Stimulated activated CD4-positive, alpha-beta T cell treated with anti-CD3 and anti-CD28 coated beads, Interleukin-1b, Interleukin-23, amount 100 ng/mL, for 4 hours (primary cell): ENCODE measurements at places on chromosomes 13 and 19.

GRCh38 chr19:33349319-33350289, 23.9 kb upstream of the CEBPG start:
- DNase-seq = no peak

- DNase-seq = no peak
Observed at GRCh38 chr19:47414469-47414868, 4.9 kb downstream of the MEIS3 start.

- DNase-seq = no peak
Observed at GRCh38 chr13:103012646-103013045, 53.6 kb downstream of the SLC10A2 start.

DNA sequence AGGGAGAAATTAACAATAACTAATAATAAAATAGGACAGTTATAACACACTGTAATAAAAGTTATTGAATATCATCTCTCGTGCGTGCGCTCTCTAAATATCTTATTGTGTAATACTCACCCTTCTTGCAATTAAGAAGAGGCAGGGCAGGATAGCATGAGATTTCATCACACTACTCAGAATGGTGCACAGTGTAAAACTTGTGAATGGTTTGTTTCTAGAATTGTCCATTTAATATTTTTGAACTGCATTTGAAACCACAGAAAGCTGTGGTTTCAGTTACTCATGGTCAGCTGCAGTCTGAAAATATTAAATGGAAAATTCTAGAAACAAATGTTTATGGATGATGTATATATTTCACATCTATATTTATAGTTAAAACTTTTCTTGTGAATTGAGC, 161.1 kb downstream of the DCT start:
- no peak for DNase-seq

GRCh38 chr13:60463787-60464186, 66.8 kb downstream of the TDRD3 start:
- DNase-seq = no peak

GRCh38 chr19:6020166-6020882, 42.4 kb upstream of the RANBP3 start:
- no peak for DNase-seq

- DNase-seq = no peak
Observed at GRCh38 chr19:43799502-43800142, 2.6 kb downstream of the LYPD5 start.

DNA sequence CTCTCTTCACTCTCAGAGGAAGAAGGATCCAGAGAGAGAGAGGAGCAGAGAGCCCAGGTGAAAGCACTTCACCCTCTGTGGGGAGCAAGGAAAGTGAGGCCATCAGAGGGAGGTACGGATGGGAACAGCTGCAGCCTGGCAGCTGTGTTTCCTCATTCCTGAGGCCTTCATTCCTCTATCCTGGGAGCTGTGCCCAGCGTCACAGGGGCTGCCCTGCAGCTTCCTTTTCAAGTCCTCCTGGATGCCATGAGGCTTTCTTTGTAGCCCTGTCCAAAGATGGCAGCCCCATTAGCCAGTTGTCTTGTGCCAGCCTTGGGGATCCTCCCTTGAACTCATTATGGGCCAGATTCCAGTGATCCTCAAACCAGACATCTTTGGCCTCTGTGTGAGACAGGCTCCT, 76.8 kb upstream of the PCDH8 start:
- no peak for DNase-seq

- DNase-seq = no peak
Observed at GRCh38 chr19:17751912-17752273, 616 bp downstream of the FCHO1 start.

GRCh38 chr19:49224879-49225278, 67.3 kb downstream of the TRPM4 start:
- DNase-seq = no peak

DNA sequence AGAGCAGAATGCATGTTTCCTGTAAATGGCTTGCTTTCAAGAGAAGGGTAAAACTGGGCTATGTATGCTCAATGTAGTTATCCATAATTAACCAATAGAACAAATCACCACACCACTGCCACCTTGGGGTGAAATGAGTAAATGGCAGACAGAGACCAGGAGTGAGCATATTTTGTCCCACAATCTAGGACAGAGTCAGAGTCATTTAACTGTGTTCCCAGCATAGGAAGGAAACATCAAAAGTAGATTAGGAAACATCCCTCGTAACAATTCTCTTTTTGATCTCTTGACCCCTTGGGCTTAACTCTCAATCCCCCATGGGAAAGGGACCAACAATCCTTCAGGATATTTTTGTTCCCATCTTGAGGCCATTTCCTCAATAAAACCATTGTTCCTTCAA, 224.8 kb downstream of the NHLRC3 start:
- DNase-seq = peak; percentile 11

- DNase-seq = no peak
Observed at GRCh38 chr19:15318241-15318691, 14.1 kb downstream of the BRD4 start.

DNA sequence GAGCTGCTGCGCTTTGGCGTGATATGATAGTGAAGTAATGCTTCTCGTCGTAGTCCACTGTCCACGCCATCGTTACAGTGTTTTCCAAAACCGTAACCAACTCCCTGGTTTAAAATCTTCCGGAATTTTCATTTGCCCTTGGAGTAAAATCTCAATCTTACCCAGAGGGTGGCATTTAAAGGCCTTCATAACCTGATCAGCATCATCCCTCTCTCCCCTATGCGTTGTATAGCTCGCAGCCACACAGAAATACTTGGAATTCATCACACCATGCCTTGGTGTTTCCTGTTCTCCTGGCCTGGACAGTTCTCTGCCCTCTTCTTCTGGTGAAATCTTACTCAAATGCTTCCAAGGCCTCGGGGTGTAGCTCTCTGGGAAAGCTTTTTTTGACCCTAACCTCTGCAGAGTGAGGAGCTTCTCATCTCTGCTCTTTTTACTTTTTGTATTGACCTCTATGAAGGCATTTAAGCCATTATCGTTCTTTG, 839 bp downstream of the MPHOSPH8 start:
- no peak for DNase-seq

- DNase-seq = no peak
Observed at GRCh38 chr19:49629659-49630058, 10.3 kb downstream of the RRAS start.

GRCh38 chr19:47002853-47003610, 16.6 kb upstream of the NPAS1 start:
- DNase-seq = no peak

DNA sequence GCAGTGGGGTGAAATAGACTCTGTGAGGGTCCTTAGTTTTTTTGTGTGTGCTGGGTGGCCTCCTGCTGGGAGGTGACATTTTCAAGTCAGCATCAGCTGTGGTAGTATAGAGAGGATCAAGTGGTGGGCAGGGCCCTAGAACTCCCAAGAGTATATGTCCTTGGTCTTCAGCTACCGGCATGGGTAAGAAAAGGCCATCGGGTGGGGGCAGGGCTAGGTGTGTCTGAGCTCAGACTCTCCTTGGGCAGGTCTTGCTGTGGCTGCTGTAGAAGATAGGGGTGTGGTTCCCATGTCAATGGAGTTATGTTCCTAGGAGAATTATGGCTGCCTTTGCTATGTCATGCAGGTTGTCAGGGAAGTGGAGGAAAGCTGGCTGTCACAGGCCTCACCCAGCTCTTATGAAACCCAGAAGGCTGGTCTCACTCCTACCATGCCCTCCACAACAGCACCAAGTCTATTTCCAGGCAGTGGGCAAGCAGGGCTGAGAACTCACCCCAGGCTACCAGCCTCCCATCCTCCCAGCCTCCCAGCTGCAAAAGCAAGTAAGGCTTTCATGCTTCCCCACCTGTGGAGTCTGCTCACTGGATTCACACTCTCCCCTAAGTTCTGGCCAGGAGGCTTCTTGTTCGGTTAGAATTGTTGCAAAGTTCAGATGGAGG, 130.6 kb upstream of the SOX1 start:
- no peak for DNase-seq

DNA sequence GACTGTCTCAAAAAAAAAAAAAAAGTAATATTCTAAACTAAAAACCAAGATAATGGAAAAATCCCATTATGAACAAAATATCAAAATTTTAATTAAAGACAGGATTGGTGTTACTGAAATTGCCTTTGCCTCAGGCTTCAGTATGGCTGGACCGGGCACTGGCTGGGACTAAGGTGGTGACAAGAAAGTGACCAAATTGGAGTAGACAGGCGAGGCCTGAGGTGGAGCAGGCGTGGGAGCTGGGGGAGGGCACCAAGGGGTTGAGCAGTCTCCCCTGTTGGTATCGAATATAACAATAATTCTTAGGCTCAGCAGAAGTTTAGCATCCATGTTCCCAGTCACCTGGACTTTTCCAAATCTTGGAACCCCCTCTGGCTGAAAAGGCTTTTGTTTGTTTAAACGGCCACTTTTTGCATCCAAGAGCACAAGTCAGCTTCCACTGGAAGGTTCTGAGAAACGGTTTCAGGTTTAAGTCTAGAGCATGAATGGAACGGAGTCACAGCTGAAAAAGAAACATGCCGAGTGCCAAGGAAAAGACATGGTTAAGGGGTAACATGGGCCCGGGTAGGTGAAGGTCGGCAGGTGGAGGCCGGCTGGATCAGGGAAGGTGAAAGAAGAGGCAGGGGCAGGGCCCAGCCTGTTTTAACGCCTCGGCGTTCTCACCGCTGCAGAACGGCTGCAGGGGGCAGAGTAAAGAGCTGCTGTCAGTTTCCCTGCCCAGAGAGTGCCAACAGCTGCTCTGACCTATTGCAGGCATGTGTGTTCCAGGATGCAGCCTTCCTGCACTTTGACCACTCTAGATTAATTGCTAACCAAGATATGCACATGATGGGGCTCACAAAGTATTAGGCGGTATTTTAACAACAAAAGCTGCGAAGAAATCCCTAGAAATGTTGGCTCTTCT, 104.4 kb downstream of the TM9SF2 start:
- DNase-seq = peak; percentile 14

GRCh38 chr19:51127755-51128154, 3.0 kb downstream of the SIGLEC9 start:
- no peak for DNase-seq

- DNase-seq = no peak
Observed at GRCh38 chr19:54659300-54659699, 3.5 kb upstream of the LILRB4 start.

DNA sequence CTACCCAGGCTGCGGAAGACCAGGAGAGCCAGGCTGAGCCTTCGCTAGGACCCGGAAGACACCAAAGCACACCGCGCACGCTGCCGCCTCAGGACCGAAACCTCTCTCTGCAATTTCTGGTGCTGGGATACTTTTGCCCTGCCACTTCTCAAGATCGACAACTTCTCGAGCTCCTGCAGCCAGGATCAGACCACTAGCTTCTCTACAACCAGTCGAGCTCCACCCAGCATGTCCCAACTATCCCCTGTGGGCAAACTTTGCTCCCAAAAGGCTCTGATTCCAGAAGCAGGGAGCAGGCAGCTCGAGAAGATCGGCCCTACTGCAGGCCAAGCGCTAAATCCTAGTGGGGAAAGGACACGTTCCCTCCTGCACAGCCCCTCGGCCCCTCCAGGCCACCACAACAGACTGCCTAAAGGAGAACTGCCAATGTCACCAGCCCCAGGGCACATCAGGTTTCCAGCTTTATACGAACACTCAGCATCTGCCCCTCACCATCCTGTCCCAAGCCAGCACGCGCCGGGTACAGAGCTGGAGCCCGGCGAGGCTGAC, 979 bp downstream of the AKAP8 start:
- peak; percentile 25 for DNase-seq
